Lower lobe of right lung (tissue), 2 donors: ENCODE measurements at places on chromosomes 5 and 9. TPM values are rescaled to one million over a fixed set of nuclear protein-coding genes. Genes with fewer than 3 reads are reported as not detected.

Gene TRAPPC13
- 21.5 TPM for total RNA-seq

Gene INSYN2B
- not detected for total RNA-seq

Gene EQTN
- not detected for total RNA-seq

Gene ZNF483
- total RNA-seq = 5.1 TPM
